H4 (cell line): ENCODE measurements at places on chromosomes 16 and 17.
A peak's percentile ranks its signal among the peaks of the same experiment; 100 is the strongest.

DNA sequence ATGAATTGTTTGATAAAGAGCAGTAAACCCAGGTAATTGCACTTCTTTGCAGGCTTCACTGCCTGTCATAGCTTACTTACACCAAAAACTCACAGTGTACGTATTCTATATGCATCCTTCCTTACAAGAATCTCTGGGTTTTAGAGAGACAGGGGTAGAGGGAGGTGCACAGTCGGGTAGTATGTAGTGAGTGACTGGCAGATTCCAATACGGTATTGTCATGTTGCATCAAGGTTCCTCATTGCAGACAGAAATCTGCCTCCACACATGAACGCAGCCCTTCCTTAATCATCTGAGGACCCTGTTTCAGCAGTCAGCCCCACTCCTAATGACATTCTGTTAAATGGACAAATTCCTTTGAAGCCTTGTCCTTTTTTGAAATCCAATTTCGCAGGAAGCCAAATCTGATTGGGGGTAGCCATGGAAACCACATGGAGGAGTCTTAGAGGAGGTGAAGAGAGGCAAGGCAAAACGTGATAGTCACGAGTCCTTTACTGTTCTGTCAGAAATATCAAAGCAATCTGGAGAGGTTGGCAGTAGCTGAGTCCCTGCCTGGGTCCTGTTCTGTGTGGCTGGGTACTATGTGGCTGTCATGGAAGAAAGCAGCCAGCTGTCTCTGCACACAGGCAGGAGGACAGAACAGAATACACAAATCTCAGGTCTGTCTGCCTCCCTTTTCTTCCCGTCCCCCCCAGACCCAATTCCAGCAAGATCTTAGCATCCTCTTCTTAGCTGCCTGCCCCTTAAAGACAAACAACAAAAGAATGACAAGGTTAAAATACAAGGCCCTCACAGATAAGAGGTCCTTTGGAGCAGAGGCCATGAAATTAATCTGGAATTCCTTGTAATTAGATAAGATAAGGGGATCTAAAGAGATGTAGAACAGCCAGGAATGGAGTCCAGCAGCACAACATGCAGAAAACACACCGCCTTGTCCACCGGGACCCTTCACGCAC is 3.1 kb upstream of the SKAP1 start:
- DNase-seq = no peak

- DNase-seq = no peak
Measured at GRCh38 chr17:66975614-66976378, 11.3 kb downstream of the CACNG4 start.

DNA sequence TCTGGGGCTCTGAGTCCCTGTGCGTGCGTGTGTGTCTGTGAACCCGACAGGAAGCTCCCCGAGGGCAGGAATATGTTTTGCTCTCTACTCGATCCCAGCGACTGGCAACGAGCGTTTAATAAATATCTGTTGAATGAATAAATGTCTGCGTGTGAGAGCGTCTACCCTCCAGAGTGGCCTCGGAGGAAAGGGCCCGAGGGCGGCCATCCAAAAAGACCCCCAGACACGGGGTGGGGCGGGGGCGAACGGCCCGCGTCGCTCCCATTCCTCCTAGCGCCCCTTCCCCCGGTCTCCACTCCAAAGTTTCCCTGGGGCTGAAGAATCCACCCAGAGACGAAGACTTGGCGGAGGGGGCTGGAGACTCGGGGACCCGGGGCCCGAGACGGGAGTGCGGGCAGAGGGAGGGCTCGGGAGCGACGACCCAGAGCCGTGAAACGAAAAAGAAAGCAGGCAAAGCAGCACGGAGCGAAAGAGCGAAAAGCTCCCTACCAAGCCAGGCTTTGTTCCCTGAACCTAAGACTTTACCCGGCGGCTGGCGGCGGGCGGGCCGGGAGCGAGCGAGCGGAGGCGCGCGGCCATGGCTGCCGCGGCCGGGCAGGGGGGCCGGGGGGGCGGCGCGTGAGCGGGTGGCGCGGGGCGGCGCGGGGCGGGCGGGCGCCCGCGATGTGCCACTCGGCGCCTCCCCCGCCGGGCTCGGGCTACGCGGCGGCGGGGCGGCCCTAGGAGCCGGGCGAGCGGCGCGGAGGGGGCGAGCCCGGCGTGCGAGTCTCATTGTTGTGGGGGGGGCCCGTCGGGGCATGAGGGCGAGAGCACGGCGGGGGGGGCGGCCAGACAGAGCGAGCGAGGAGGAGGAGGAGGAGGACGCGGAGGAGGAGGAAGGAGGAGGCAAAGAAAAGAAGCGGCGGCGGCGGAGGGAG is at the start of gene MLLT6:
MLLT6 (plus strand) TSS at position 668 of the 917 bp plus-strand sequence. CDS start 360 bp downstream, outside the sequence.
- peak; percentile 46 for DNase-seq

GRCh38 chr16:58863042-58863441 is 128.9 kb upstream of the GOT2 start:
- no peak for DNase-seq

- DNase-seq = no peak
Measured at GRCh38 chr17:42453439-42453838, 5.2 kb upstream of the ATP6V0A1 start.

- DNase-seq = peak; percentile 70
Measured at GRCh38 chr16:970766-971581, at the start of gene LMF1. Gene LMF1 (minus strand): TSS chr16:970984. CDS start chr16:970980, 4 bp downstream.

DNA sequence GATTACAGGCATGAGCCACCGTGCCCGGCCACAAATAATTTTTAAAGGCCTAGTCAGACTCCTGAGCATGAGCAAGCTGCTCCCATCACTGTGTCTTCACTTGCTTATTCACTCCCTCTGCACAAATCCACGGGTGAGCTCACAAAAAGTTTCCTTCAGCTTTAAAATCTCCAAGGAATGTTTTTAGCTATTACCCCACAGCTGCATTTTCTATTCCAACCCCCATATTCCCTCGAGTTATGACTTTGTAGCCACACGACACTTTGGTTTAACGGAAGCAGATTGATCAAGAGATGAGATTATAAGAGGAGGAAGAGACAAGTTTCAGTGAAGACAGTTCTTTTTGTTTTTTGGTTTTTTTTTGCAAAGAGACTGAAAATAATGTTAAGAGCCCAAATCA is 49.1 kb upstream of the SLC25A19 start:
- DNase-seq = no peak
